Activated CD4-positive, alpha-beta memory T cell treated with anti-CD3 and anti-CD28 coated beads for 36 hours (primary cell): ENCODE measurements at places on chromosomes 3 and 15. TPM values are rescaled to one million over a fixed set of nuclear protein-coding genes. Genes with fewer than 3 reads are reported as not detected.

GRCh38 chr3:113245761-113246161 is 34.4 kb downstream of the BOC start:
- no peaks in the 10 kb centered on the region for H3K36me3 ChIP-seq
- peaks cover 9% of the 10 kb centered on the region for H3K27me3 ChIP-seq
- no peak overlapping the region for H3K4me3 ChIP-seq

GRCh38 chr3:76367281-76367680 is 581.9 kb upstream of the ZNF717 start:
- no peak overlapping the region for H3K27ac ChIP-seq
- H3K36me3 ChIP-seq: no peaks in the 10 kb centered on the region
- no peak for DNase-seq
- no peaks in the 10 kb centered on the region for H3K4me1 ChIP-seq
- no peak overlapping the region for H3K4me3 ChIP-seq

DNA sequence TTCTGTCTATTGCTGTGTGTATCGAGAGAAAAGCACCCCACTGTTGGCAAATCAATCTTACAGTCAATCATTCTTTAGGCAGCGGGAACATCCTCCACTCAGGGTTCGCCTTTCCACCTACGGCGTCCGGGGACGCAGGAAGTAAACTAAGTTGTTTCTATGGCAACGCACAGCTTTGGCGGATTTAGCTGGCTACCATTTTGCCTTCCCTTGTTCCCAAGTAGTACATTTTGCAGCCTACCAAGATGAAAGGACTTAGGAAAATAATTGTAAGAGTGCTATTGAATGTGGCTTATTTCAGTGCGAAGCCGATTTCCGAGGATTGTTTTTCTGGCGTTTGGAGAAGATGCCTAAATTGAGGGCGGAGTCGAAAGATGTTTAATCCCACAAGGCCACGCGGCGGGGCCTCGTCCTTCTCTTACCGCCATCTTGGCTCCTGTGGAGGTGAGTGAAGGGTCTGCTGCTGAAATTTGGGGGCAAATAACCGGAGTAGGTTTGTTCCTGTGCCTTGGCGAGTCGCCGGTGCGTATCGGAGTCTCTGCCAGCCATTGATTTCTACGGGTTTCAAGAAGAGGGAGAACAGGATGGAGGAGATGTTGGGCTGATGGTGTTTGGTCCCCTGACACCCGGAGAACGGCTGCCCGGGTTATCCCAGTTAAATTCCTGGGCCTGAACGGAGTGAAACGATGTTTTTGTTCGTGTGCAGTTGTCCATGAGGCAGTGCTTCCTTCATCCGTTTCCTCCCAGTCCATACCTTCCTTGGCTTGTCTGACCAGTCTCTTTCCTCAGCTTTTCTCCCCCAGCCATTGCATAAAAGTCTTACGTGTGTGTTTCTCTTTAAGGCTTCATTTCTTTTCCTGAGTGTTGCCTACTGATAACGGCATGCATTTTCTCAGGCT is at the start of gene RPL35A:
RPL35A (plus strand) TSS at position 413 of the 899 bp plus-strand sequence. CDS start 778 bp downstream, outside the sequence.
- H3K4me3 ChIP-seq: peak within 1 kb of the TSS; percentile 93
- peaks cover 43% of the 10 kb centered on the region for H3K36me3 ChIP-seq
- H3K4me1 ChIP-seq: peaks cover 43% of the 10 kb centered on the region
- peak; percentile 88 for DNase-seq
- no peaks in the 10 kb centered on the region for H3K27me3 ChIP-seq

DYNLT2B gene
- total RNA-seq: 17.1 TPM

GRCh38 chr3:115980709-115981108 is 357.4 kb downstream of the GAP43 start:
- H3K27ac ChIP-seq: no peak overlapping the region
- no peak for DNase-seq
- no peaks in the 10 kb centered on the region for H3K27me3 ChIP-seq
- H3K36me3 ChIP-seq: no peaks in the 10 kb centered on the region

GRCh38 chr3:18247139-18247695 is 177.9 kb downstream of the SATB1 start:
- H3K4me3 ChIP-seq: no peak overlapping the region
- no peak for DNase-seq
- peaks cover 9% of the 10 kb centered on the region for H3K27me3 ChIP-seq
- H3K4me1 ChIP-seq: peaks cover 8% of the 10 kb centered on the region

DNA sequence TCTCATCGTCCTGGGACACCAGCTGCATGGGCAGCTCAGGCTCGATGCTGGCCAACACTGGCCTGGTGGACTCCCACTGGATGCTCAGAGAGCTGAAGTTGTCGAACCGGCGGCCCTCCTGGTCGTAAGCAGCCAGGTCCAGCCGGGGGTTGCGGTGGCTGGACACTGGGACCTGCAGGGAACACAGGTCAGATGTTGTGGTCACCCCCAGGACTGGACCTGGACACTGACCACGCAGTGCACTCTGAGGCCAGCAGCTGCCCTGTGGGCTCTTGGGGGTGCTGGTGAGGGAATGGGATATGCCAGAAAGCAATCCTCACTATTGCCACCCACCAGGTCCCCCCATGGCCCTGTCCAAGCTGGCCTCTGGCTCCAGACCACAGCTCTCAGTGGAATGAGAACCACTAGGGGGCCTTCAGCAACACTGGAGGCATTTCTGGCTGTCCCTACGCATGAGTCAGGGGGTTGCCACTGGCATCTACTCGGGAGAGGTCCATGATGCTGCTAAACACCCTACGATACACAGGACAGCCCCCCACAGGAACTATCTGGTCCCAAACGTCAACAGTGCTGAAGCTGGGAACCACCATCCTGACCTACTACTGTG is 66.1 kb downstream of the NUP210 start:
- DNase-seq: no peak
- no peak overlapping the region for H3K4me3 ChIP-seq
- peaks cover 42% of the 10 kb centered on the region for H3K4me1 ChIP-seq
- peak overlapping the region; percentile 74 for H3K27ac ChIP-seq
- H3K36me3 ChIP-seq: peaks cover 63% of the 10 kb centered on the region

DNA sequence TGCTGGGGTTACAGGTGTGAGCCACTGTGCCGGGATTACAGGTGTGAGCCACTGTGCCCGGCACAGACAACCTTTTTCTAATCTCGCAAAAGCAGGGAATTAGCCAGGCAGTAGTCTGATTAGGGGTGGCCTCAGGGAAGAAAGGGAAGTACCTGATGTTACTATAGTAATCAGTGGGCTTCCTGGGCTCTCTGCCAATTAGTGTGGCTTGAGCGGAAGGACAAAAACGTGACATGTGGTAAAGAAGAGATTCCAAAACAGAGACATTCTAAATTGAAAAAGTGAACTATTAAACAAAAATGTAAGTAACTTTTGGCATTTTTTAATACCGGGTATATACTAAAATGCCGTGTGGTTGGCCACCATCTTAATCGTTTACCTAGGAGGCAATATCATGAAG is 48.1 kb downstream of the CFAP20DC start:
- no peak overlapping the region for H3K4me3 ChIP-seq
- H3K27me3 ChIP-seq: peaks cover 1% of the 10 kb centered on the region
- DNase-seq: no peak
- no peaks in the 10 kb centered on the region for H3K36me3 ChIP-seq

ANKRD34C gene
- total RNA-seq: not detected

MUC4 gene
- total RNA-seq: 0.24 TPM
